ENCODE measurements at places on chromosomes 6 and 20.

DNA sequence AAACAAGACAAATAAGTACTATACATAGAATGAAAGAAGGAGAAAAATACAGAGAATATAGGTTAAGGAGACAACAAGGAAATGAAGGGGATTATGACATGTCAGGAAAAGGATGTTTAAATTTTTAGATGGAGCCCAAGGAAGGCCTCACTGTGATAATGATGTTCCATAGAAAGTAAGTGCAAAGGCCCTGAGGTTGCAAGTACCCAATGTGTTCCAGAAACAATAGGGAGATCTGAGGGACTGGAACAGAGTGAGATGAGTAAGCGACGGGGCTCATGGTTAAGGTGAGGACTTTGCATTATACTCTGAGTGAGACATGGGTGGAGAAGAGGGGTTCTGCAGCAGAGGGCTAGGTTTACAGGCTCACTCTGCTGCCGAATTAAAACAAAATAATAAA is 122.8 kb upstream of the BCLAF1 start:
- DNase-seq = no peak

DNA sequence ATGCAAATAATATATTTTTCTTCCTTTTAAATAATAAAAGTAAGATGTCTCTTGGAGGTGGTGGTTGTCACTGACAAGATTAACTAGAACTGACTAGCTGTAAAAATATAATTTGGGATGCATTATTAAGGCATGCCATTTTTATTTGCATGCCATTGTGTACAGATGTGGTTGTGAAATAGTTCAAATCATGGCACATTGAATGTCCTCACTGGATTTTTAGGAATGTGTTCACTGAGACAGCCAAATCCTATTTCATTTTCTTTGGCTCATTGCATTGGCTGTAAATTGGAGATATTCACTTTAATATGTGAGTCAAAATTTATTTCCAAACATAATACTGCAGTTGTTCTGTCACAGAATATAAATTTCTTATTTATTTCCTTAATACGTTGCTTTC is 62.3 kb downstream of the ESR1 start:
- DNase-seq = no peak

DNA sequence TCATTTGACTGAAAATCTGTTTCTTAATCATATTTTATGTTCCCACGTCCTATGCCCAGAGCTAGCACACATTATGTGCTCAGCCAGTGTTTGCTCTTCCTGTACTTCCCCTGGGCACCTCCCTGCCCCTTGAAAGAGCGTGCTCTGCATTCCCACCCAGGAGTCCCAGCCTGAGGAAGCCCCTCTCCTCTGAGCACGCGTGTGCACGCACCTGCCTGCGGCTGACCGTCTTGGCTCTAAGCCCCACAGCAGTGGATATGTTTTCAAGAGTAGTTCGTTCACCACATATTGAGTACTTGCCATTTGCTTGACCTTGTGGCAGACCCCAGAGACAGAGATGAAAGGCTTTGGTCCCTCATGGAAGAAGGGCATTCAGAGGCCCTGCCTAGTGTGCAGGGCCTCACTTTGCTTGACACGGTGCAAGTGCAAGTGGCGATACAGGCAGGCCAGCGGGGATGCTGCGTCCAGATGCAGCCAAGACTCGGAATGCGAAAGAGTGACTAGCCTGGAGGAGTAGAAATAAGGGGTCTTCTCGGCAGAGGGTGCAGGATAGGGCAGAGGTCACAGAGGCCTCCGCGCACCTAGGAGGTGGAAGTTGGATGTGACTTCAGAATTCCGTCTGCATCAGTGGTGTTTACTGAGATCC is 14.1 kb downstream of the SYNDIG1 start:
- DNase-seq = no peak

- DNase-seq = no peak
Measured at GRCh38 chr20:63056236-63057170, 49.7 kb upstream of the BHLHE23 start.

- no peak for DNase-seq
Measured at GRCh38 chr20:62660768-62661167, 18.5 kb downstream of the SLCO4A1 start.

DNA sequence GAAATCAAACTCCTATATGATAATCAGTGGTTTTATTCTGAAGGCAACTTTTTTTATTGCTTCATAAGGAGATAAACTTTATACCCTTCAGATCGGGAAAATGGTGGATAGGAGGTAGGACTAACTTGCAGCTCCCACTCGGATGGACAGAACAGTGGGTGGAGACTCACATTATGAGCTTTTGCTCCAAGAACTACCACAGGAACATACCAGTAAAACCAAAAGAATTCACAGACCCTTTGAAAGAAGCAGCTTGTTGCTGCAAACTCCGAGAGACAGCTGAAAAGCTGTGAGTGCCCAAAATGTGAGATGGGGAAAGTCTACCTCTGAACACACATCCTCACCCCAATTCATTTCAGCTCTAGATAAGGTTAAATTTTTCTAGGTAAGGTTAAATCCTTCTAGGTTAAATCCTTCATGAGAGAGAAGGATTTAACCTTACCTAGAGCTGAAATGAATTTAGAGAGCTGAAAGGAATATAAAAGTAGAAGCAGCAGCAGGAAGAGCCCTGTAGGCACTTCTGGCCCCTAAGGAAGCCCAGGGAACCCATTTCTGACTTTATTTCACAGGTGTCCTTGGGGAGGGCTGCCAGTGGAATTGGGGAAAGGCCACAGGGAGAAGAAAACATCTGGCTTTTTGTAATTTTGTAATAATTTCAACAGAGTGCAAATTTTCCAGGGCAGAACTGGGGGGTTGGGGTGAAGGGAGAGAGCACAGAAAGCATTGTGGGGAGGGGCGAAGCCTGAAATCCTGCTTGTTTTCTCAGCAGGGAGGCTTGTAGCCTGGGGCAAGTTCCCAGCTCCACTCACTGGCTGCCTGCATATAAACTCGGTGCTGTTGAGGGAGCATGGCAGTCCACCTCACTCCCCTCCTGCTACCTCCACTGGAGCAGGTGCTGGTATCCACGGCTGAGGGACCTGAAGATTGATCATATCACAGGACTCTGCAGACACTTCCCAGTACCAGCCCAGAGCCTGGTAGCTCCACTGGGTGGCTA is 65.9 kb upstream of the HCRTR2 start:
- DNase-seq = no peak

- no peak for DNase-seq
Measured at GRCh38 chr6:157997893-157998608, 16.4 kb downstream of the SYNJ2 start.

DNA sequence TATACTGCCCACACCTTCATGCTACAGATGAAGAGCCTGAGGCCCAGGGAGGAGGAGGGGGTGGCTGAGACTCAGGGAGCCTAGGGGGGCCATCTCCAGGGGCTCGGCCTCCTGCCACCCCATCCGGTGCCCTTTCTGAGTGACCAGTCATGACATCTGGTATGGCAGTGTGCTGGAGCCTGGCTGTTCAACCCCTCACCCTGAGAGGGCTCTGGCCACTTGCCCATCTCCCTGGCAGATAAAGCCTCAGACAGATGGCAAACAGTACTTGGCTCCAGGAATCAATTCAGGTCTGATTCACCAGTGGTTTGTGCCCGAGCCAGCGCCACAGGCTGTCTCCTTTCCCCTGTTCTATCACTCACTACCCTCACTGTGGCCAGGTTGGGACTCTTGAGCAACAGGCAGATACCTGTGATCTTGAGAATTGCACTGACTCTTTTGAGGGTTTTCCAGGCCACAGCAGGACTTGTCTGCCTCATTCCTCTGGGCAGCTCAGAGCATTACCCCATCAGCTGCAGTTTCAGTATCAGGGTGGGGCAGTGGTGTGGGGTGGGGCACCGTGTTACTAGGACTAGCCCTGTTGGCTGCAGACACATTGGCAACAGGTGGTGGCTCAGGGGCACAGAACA is 22.8 kb downstream of the SRSF3 start:
- DNase-seq = no peak

- no peak for DNase-seq
Measured at GRCh38 chr6:163370464-163371117, 43.9 kb upstream of the QKI start.

DNA sequence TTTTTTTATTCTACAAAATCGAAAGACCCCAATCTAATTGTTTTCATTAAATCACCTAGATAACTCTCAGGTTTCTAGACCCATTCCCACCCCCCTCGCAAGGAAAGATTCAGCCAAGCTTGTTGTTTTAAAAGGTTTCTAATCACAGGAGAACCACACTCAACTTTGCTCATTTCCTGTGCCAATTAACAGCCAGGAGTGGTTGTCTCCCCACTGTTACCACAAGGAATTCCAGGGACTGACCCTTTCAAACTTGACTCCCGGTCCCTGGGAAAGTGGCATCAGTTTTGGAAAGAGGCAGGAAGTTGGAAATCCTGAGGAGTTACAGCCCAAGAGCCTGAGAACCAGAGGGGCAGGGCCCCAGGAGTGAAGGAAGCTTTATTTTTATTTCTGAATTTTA is 561.3 kb upstream of the JAG1 start:
- DNase-seq = peak; percentile 46

- DNase-seq = no peak
Measured at GRCh38 chr6:44221291-44221960, 2.0 kb upstream of the SLC29A1 start.

DNA sequence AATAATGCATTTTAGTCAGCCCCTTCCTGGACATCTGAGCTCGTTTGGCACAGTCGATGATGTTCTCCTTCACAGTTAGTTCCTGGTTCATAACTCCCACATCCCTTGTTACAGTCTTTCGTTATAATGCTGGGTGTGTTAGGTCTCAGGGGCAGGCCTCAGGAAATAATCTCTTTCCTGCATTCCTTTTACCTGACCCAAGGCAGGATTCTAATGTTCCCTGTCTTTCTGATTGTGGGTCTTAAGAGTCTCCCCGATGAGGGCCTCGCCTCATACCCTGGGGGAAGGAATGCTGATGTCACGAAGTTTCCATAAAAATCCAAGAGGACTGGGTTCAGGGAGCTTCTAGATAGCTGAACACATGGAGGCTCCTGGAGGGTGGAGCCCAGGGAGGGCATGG is 104.0 kb upstream of the CARMIL1 start:
- DNase-seq = no peak

DNA sequence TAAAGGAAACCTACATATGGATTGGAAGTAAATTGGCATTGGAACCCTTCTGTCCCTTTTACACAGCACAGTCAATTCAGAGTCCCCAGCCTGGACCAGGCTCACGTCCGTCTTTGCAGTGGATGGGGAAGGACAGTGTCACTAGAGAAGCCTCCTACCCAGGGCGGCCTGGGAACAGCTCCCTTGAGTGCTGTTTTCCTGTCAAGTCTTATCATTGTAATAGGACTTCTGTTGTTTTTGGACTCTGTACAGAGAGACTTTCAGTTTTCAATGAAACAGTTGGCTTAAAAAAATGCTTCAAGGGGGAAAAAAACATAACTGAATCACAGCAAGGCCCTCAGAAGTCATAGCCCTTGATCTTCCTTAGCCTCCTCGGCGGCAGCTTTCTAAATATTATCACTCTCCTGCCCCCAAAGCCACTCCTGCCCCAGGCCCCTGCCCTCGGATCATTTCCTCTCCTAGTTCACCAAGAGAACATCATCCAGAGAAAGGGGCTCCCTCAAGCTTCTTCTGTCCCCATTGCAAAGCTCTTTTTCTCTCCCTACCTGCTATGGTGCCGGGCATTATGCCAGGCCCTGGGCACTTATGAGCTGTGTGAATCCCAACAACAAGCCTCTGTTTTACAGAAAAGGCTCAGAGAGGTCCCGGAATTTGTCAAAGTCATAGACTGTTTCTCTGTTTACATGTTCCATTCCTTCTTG is 37.8 kb upstream of the CNKSR3 start:
- DNase-seq = no peak

GRCh38 chr20:32823737-32824588 is 4.2 kb downstream of the MAPRE1 start:
- DNase-seq = no peak

GRCh38 chr6:11460001-11460668 is 77.4 kb upstream of the TMEM170B start:
- no peak for DNase-seq

DNA sequence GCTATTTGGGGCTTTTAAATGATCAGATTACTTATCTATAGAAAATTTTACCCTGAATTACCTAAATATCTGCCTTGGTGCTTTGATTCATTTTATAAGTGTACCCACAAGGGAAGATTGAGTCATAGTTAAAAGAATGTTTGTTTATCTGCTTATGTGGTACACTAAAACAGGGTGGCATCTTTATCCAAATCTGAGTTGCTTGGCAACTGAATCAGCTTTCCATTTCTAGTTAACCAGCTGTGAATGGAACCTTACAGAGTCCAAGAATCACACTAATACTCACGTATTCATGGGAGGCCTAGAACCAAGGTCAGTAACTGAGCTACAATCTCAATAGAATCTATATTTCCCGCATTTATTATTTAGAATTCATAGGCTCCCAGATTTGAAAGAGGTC is 44.0 kb upstream of the CAP2 start:
- DNase-seq = no peak

GRCh38 chr6:16028966-16029365 is 99.9 kb upstream of the MYLIP start:
- no peak for DNase-seq

DNA sequence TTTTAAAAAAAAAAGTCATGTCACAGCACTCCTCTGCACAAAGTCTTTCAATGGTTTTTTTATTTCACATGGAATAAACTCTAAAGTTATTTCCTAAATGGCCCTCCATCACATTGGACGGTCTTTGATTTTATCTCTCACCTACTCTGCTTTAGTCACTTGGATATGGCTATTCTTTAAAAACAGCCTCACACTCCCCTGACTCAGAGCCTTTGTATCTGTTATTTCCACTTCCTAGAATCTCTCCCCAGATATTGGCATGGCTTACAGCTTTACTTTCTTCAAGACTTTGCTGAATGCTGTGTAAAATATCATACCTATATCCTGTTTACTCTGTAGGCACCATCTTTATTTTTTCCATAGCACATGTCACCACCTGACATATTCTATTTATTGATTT is 194.7 kb upstream of the MCHR2 start:
- no peak for DNase-seq

- DNase-seq = no peak
Measured at GRCh38 chr6:1449896-1450295, 60.5 kb downstream of the FOXF2 start.

DNA sequence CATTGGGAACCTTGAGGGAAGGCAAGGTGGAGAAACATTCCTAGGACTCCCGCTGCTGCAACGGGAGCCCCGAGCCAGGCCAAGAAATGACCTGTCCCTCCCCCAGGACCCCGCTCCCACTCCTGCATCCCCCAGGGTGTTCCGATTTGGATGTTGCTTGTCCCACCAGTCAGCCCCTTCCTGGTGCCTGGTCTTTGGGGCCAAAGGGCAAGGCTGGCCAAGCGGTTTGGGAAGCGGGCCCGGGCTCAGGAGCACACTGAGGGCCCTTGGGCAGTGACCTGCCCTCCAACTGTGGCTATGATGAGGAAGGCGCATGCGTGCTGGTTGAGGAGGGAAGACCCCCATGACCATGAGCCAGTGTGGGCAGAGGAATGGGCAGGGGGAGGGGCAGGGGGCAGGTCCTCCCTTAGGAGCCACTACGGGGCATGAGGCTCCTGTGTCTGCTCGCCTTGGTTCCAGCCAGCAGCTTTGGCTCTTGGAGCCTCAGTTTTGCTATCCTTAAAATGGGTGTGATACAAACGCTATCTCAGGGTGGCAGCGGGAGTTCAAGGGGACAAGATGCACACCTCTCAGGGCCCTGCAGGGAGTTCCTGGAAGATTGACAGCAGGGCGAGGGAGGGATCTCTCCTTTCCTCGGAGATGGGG is 50.4 kb downstream of the RBM38 start:
- no peak for DNase-seq
